Stimulated activated CD4-positive, alpha-beta T cell treated with anti-CD3 and anti-CD28 coated beads, Interleukin-2, amount 100 ng/mL, for 24 hours (primary cell): ENCODE measurements at places on chromosomes 5 and 9.
A peak's percentile ranks its signal among the peaks of the same experiment; 100 is the strongest.

DNA sequence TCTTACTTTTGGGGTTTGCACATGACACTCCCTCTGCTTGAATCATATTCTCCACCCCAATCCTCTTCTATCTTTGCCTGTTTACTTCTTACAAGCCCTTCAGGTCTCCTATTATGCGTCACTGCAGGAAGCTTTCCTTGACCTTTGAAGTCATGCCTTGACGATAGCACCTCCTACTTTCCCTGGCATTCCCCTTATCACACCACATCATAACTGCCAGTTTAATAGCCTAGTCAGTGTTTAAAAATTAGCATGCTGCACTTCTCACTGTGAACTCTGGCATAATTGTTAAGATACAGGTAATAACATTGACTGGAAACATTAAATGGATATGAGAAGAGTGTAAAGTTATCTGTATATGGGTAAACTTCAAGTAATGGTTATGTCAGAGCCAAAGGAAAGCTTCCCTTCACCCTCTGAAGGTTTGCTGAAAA, 37.1 kb upstream of the CEP120 start:
- peak; percentile 12 for DNase-seq

GRCh38 chr5:65760504-65761275, 38.7 kb downstream of the NLN start:
- DNase-seq = peak; percentile 31

DNA sequence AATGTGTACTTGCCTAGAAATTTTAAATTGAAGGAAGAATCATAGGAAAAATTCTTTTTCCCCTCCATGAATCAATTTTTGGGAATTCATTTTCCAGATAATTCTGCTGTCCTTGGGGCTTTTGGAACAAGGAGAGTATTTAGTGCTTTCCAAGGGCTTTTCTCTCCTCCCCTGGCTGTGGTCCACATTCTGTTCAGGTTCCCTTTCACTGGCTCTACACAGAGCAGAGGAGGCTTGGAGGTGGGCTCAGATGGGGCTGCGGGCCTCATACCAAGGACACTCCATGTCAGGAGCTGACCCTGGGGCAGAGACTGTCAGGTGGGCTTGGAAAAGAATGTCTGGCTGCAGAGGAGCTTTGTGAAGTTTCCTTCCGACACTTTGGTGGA, 128.1 kb downstream of the GADD45G start:
- DNase-seq = no peak

DNA sequence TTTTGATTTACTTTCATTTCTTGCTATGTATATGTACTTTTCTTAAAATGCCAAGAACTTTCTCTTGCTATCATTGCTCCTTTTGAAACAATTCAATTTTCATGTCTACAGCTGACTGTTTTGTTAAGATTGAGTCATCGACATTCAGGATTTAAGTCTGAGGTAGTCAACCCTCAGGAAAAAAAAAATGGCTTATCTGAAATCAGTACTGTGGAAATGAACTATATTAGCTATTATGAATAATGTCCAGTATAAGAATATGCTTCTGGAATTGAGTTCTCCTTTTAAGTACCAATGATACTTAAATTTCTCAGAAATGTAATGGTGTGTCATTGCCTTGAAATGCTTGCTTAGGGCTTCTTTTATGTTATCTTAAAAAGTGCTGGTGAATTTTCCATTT, 37.9 kb downstream of the TNFAIP8 start:
- DNase-seq = no peak

- no peak for DNase-seq
Measured at GRCh38 chr9:14205463-14205862, 108.5 kb downstream of the NFIB start.

DNA sequence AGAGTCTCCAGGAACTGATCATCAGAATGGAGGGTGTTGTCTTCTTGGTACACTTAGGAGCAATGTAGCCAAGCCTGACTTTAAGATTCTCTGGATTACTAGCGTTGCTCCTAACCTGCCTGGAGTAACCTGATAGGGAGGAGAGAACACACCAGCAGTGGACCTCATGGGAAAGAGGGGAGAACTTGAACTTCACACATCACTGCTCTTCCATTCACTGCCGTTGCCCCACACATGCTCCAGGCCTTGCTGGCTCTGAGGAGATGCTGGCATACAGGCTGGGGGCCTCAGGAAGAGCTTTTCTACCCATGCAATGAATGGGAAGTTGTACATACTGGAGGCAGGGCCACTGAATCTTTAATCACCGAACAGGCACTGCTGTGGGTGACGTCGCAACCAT, 60.3 kb upstream of the ADAMTS16 start:
- no peak for DNase-seq

- no peak for DNase-seq
Measured at GRCh38 chr9:68683433-68683832, 21.6 kb upstream of the PIP5K1B start.

DNA sequence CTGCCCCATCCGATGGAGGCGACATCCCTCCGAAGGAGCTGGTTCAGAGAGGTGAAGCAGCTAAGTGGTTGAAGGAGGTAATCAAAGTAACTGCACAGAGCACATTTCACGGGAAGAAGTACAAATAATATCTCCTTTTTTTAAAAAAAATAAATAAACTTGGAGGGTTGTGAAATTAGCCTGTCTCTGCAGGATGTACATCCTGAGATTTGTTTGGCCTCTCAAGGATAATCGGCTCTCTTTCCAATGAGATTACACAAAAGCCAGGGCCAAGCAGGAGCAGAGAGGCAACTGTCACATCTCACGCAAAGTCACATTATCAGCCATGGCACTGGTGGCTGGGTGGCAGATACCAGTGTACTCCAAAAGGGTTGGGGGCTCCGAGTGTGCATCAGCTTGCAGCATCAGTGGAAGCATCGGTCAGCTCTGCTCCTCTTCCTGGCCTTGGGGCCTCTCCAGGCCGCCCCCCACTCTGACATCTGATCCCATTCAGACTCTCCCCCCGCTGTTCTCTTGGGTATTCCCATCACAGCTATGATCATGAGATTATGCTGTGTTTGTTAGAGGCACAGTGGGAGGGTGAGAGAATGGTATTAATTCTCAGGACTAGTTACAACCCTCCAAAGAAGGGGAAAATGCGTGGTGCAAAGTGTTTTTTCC, 109.9 kb downstream of the UGCG start:
- DNase-seq = no peak

- DNase-seq = no peak
Measured at GRCh38 chr5:158814521-158814920, 285.2 kb downstream of the EBF1 start.

DNA sequence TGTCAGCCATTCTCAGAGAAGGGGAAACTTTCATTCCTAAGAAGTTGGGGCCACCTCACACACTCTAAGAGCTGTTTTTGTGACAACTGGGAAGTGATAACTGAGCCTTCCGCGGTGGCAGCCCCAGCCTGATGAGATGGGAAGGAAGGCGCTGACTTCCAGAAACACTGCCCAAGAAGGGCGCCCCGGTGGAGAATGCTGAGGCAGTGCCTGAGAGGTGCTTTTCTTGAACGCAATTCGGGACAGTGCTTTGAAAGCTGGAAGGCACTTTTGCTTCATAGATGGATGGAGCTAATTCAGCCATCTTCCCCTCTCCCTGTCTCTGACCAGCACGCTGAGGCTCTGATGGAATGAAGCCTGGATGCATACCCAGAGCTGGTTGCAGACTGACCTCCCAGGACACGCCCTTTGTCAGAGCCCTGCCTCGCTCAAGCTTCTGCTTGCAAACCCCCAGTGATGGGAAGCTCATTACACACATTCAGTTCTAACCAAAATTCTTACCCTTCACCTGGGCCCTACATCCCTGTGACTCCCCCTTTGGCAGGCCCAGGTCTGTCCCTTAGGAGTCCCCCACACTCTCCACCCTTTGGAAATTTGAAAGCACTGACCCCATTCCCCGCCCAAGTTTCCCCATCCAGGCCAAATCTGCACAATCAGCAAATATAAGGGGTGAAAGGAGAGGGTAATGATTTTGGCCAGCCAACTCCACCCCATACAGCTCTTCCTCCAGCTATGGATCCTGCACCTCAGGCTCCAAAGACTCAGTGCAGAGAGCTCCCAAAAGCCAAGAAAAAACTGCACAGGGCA, 66.6 kb upstream of the SLC25A51 start:
- DNase-seq = no peak

GRCh38 chr5:154844809-154845208, 5.6 kb downstream of the FAXDC2 start:
- DNase-seq = no peak

- no peak for DNase-seq
Measured at GRCh38 chr5:160297776-160298175, 14.6 kb downstream of the CCNJL start.

DNA sequence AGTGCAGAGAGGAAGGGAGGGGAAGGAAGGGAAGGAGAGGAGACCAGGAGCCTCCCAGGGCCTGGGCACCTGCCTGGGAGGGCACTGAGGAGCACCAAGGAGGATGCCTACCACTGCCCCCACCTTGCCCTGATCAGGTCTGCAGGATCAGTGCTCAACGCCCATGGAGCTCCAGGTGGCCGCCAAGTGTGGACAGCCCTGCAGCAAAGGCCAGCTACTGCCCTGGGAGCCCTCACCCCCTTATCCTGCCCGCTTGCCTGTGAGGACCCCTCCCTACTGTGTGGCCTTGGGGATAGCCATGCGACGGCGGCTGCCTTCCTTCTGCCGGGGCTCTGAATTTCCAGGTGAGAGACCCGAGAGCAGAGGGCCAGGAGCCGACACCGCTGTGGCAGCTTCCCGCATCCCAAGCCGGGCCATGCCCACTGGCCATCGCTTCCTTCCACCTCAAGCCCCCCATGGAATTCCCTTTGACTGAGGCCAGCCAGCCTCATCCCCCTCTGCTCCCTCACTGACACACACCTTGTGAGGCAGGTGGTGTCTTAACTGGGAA, 12.4 kb downstream of the ADAMTS2 start:
- no peak for DNase-seq

DNA sequence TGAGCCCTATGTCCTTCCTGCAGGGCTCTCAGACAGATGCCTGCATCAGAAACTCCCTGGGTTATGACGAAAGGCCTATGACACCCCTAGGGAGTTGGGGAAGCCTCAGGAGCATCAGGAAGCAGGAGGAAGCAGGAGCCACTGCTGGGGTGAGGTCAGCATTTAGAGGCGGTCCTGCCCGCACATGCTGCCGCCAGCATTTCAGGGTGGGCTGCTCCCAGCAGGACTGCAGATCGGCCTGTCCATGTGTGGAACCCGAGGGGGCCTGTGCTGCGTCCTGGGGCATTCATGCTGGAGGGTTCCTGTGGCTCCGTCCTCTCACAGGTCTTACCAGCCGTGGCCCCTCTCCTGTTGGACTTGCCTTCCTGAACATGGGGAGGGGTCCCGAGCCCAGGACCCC, 6.9 kb downstream of the NKD2 start:
- no peak for DNase-seq

- no peak for DNase-seq
Measured at GRCh38 chr9:69044240-69045219, 9.0 kb downstream of the FXN start.

GRCh38 chr5:135040034-135040332, 6.0 kb upstream of the PITX1 start:
- no peak for DNase-seq

DNA sequence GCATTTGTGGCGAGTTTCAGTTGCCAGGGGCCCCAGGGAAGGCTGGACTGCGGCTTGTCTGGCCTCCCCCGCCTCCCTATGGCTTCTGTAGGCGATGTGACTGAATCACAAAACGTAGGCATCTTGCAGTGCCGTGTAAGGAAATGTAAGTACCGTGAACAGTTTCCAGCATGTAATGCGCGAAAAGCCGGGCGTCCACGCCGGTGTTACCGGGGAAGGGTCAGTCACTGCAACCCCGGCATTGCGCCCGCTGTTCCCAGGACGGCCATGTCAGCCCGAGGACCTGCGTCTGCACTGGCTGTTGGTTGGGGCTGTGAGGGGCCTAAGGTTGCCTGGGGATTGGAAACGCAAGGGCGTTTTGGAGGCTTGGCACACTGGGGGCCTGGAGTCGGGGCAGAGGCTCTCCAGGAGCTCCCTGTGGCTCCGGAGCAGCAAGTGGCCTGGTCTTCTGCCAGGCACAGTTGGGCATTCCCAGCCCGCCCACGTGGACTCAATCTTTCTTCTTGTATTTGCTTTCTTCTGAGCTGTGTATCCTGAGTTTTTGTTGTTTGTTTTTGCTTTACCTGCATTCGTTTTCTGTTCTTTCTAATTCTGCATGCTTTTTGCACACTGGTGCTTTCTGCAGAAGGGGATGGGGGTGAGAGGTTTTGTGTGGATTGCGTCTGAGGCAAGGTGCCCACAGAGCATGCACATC, 36.9 kb upstream of the PLEKHG4B start:
- no peak for DNase-seq

- DNase-seq = no peak
Measured at GRCh38 chr5:35803191-35803651, 53.5 kb upstream of the IL7R start.

DNA sequence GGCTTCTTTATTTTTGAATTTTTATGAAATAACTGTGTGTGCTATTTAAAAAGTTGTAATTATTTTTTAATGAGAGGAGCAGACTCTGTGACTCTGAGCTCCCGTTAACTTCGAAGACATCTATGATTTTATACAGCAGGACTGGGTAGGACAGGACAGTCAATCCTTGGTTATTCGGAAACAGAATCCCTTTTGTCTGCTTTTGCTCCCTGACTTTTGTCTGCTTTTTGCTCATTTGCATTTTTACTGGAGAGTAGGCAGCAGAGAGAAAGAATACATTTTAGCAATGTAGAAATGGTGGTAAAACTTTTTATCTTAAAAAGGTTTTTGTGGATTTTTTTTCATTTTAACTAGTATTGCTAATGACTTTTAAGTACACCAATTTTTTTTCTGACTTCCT, 303.6 kb downstream of the ARHGAP26 start:
- no peak for DNase-seq

DNA sequence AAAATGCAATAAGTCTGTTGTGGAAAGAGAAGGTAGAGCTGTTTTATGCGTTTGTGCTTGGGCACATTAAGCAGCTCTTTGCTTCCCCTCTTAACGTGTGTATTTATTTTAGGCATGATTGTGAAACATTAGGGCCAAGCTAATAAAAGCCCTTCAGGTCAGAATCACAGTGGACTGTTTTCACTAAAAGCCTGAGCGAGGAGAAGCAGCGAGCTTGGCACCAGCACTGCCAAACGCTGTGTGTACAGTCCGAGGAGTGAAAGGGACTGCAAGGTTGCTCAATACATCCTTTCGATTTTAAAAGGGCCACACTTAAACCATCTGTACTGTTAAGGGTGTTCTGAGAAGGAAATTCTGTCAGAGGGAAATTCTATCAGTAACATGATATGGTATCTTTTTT, 107.2 kb upstream of the CKMT2 start:
- DNase-seq = no peak

DNA sequence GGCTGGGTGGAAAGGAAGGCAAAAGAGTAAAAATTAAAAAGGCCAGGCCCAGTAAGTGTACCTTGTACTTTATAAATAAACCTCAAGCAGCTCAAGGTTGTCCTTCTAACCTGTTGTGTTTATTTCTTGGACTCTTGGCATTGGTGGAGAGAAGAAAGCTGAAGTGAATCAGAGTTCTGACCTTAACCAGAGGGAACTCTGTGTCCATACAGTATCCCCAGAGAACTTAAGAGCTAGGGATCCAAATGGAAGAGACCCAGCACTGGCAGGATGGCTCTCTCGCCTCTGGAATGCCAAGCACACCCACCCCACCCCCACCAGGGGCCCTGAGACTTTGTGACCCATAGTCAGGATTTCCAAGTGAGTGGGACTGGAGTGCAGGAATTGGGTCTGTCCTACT, 14.2 kb downstream of the NUDT2 start:
- no peak for DNase-seq

GRCh38 chr9:130735566-130735965, 42.0 kb downstream of the EXOSC2 start:
- no peak for DNase-seq
